ENCODE measurements at places on chromosomes 1 and 21. TPM values are rescaled to one million over a fixed set of nuclear protein-coding genes. Genes with fewer than 3 reads are reported as not detected.

Gene ANKRD35
- 3.1 TPM for total RNA-seq

Gene GJB5
- 0.18 TPM for total RNA-seq

Gene NR1I3
- total RNA-seq = 0.23 TPM

Gene SIKE1
- total RNA-seq = 84.3 TPM

Gene HSPB7
- total RNA-seq = 7.3 TPM

Gene ITLN2
- total RNA-seq = not detected

Measured in metanephros (tissue), 2 donors.